ENCODE measurements at places on chromosomes 7 and 10.

DNA sequence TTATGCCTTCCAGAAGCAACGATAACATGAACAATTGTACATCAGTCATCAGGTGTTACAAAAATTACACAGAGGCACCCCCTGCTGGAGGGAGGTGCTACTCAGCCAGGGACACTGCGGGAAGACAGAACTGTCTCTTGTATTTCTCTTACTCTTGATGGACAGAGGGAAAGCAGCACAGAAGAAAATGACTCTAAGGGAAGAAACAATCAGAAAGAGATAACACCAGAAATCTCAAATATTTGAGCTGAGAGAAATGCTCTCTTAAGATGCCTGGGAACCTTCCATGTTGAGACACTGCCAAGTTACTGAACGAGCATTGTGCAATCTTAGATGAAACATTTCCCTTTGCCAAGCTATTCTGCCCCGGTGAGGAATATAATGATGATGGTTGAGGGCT is 227.6 kb upstream of the NPSR1 start:
- DNase-seq, result peak; percentile 62

GRCh38 chr10:89503151-89503550 is 32.2 kb downstream of the SLC16A12 start:
- no peak for DNase-seq

- peak; percentile 40 for DNase-seq
Measured at GRCh38 chr7:30238721-30239441, 45.5 kb upstream of the ZNRF2 start.

DNA sequence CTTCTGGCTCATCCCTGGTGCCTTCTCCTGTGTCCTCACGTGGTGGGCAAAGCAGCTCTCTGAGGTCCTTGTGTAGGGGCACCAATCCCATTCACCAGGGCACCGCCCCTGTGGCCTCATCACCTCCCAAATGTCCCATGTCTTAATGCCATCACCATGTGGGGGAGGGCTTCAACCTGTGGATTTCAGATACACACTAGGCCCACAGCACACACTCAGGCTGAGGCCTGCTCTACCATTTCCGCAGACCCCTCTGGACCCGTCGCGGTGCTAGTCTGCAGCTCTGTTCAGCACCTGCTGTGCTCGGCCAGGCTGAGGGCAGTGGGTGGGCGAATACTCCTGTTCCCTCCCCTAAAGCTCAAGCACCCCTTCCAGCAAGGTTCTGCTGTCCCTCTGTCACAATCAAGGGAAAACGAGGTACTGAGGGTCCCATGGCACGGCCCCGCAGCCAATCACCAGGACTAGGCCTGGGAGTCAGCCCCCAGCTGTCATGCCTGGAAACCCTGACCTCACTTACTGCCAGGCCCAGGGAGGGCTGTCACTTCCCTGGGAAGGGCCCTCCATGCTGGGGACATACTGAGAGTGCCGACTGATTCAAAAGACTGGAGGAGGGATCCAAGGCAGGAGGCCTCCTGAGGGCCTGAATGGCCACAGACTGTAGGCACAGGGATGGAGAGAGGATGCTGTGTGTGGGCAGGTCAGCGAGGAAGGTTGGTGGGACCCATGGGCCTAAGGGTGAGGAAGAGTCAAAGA is 123.8 kb upstream of the RET start:
- no peak for DNase-seq

GRCh38 chr7:136874393-136875032 is 6.1 kb downstream of the CHRM2 start:
- DNase-seq, result no peak

Measured in fibroblast of upper back skin (primary cell).